Stimulated activated CD4-positive, alpha-beta T cell treated with anti-CD3 and anti-CD28 coated beads, Interleukin-15, amount 100 ng/mL, for 1 hour (primary cell): ENCODE measurements at places on chromosomes 2 and 18.

DNA sequence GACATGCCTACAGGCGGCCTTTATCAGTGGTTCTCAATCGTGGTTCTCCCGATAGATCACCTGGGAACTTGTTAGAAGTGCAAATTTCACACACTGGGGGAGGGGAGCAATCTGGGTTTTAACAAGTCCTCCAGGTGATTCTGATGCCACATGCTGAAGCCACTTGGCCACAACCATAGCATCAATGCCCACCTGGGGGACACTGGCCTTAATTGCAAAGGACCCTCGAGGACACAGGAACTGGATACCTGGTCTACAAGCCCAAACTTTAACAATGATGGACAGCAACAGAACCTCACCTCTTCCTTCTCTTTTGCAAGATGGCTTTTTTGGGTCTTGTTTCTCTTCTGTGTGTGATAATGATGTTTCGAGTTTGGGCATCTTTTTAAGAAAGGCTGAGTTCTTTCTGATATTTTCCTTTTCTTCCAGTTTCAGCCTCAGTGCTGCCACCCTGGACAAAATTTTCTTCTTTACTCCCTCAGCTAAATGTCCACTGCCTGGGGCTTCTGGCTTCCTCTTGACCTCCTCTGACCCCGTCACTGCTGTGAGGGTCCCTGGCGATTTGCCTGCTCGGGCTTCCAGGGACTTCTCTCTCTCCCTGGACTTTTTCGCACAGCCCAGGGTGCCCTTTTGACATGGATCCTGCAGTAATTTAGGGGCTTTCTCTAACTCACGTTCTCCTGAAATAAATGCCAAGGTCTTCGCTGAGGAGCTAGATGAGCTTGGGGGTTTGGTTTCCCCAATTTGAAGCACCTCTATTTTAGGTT is 94.2 kb downstream of the ALPK2 start:
- DNase-seq: no peak

DNA sequence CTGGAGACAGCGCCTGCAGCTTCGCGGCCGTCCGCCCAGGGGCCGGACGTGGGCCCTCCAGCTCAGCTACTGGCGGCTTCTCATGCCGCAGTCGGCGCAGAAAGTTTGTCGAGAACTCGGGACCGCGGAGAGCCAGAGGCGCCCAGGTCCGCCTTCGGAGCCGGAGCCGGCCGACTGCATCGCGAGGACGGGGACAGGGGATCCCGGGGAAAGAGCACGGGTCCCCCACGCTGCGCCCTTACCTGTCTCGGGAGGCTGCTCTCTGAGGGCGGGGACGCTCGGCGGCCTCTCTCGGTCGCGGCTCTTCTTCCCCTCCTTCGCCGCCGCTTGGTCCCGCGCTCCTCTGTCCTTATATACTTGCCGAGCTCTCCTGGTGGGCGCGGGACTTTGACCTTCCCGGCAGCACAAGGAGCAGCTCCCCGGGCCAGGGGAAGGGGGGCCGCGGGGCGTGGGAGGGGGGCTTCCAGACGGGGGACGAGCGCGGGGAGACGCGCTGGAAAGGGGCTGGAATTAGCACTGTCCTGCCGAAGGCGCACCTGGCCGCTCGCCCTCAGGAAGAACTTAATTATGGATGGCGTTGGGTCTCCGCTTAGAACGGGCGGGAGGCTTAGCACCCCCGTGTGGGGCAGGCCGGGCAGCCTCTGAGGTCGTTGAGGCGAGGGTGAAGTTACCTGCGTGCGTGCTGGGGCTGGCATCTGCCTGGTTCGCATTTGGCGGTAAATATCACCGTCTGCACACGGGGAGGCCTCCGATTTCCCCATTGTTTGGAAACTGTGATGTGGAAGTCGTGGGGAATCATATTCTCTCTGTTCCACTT is at the start of gene POMC:
Gene POMC (minus strand): TSS at position 325 of the 817 bp plus-strand sequence. CDS start 3,808 bp downstream, outside the sequence.
- no peak for DNase-seq

DNA sequence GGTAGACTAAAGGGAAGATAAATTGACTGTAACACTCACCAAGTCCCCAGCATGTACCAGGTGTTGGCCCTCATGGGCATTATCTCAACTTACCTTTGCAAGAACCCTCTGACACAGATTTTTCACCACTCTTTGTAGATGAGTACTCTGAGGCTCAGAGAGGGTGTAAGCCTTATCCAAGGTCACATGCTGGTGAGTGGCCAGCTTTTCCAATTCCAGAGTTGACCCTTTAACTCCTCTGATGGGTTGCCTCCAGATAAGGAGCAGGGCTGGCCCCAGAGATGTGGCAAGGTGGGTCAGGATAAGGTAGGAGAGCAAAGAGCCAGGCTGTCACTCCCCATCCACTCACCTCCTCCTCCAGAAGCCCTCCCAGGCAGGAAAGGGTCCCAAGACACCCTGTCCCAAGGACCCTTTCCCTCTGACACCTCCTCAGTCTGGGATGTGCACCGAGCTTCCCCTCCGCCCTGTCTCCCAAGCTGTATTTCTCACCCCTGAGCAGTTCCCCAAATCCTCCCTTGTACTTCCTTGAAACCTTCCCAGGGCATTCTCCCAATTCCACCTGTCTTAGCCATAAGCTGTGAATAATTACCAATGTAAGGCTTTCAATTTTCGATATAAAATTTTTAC is 165.9 kb downstream of the ZFP36L2 start:
- DNase-seq: no peak

DNA sequence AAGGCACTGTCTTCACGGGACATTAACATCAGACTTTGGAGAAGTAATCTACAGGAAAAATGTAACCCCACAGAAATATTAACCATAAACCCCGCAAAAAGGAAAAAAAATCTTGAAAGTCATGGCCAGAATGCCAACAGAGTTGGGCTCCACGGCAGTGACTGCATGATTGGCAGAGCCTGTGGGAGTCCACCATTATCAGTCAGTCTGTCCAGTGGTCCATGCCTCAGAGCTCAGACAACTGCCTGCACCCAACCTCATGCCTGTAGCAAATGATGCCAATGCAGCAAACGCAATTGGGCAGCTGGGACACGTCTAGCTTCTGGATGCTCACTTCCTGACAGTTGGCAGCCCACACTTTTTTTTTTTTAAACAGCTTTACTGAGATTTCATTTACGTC is 5.1 kb upstream of the PPIG start:
- no peak for DNase-seq

- no peak for DNase-seq
Measured at GRCh38 chr2:28047681-28048080, 157.2 kb downstream of the BABAM2 start.

DNA sequence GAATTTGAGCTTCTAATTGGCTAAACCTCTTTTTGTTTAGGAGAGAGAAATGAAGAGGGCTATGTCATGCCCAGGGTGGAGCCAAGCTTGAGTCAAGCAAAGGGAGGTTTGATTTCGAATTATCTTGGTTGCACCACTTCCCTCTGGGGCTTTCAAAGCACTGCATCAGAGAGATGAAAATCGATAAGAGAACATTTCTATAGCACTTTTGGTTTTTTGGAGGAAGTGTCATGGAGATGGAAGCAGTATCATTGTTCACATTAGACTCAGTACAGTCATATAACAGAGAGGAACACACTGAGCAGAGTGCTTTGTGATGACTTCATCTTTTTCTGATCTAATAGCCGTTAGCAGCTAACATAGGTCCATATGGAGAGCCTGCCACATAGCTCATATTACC is 120.3 kb upstream of the UXS1 start:
- no peak for DNase-seq

DNA sequence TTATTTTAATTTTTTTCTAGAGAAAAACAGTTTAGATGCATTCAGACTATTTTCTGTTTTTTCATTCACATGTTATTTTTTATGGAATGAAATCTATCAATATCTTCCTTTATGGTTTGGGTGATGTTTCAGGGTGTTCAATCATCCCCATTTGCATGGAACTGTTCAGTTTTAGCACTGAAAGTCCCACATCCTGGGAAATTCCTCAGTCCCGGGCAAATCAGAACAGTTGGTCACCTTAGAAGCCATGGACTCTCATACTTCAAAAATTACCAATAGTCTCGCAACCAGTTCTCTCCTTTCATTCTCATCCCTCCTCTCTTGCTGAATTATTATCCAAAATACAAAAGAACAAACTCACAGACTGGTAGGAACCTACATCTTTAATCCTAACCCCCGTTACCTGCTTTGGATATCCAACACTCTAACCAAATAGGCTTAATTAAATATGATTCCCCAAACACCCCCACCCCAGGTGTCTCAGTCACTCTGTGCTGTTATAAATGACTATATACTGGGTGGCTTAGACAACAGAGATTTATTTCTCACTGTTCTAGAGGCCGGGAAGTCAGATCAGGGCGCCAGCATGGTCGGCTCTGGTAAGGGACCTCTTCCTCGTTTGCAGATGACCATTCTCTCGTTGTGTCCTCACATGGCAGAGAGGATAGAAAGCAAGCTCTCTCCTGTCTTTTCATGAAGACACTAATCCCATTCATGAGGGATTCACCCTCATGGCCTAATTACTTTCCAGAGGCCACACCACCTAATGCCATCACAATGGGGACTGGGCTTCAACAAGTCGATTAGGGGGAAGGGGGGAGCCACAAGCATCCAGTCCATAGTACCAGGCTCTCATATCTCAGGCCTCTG is 57.7 kb upstream of the SLC1A4 start:
- no peak for DNase-seq

GRCh38 chr2:192809173-192809572 is 614.4 kb upstream of the TMEFF2 start:
- DNase-seq: no peak

- no peak for DNase-seq
Measured at GRCh38 chr2:179817181-179817841, 44.1 kb downstream of the ZNF385B start.

- DNase-seq: no peak
Measured at GRCh38 chr18:10119991-10120390, 206.2 kb downstream of the VAPA start.

GRCh38 chr2:39379643-39380524 is 57.2 kb downstream of the MAP4K3 start:
- no peak for DNase-seq

DNA sequence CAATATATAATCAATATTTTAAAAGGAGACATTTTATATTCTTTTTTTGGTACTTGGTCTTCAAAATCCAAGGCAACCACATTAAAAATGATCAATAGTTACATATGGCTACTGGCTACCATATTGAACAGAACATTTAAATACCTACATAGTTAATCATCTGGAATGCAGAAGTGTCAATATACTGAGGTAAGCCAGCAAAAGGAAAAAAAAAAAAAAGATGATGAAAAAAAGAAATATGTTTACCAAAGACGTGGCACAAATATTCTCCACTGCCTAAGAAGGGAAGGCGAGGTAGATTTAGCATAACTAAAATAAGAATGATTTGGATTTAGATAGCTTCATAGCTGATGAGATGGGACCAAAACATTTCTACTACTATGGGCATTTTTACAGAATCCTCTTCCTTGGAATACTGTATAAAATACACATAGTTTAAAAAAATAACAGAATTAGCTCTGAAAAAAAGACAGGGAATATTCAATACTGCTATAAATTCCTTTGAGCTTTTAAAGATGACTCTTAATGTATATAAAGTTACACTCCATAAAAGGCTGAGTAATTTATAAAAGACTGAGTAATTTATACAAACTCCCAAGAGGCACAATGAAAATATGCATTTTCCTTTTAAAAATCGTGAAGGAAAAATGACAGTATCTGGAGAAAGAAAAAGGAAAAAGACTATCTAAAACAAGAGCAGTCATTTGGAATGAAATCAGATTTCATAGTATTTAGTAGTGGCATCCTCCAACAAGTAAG is 63.5 kb downstream of the CDH2 start:
- DNase-seq: no peak

DNA sequence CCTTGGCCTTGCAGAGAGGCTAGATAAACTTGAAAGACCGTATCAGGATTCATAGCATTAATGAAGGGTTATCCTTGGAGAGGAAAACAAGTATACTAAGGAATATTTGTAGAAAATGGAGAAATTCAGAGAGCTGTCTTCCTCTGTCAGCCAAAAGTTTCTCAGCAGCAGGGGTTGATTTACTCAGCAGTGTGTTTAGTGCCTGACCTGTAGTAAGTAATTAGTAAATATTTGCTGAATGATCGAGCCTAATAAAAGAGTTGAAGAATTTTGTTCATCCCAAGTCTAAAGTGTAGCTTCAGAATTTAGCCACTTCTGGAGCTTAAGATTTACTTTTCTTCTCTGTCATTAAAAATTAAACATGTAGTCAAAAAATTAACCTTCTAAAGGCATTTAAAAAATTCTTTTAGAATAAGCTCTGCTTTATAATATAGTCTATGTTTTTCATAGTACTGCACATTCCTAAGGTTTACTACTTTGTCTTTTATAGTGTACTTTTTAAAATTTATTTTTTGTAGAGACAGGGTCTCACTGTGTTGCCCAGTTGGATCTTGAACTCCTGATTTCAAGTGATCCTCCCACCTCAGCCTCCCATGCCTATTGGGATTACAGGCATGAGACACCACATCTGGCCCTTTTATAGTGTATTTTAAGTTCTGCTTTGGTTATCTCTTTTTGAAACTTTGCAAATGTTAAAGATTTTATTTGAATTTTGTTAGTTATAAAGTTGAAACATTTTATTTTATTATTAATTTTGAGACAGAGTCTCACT is 138.4 kb upstream of the MYO3B start:
- no peak for DNase-seq

- no peak for DNase-seq
Measured at GRCh38 chr2:197145471-197146056, 165.0 kb downstream of the ANKRD44 start.

GRCh38 chr2:20198796-20199632 is 25.9 kb downstream of the SDC1 start:
- DNase-seq: no peak

GRCh38 chr18:48157956-48158355 is 227.5 kb upstream of the SMAD2 start:
- no peak for DNase-seq
